ENCODE measurements at places on chromosomes 7 and 10.

DNA sequence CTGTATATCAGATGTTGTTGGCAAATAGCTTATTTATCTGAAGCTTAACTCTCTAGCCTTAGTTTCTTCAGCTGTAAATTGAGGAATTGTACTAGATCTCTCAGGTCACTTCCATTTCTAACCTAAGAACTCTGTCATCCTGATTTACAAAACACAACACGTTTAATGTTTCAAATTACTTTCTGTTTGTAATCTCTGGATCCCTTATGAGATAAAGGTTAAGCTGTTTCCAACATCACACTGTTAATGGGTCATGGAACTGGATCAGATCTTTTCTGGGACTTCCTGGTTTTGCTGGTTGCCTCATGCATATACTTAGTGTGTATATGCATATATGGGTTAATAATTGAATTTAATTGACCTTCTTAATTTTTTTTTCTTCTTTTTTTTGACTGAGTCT is 9.9 kb downstream of the SAMD8 start:
- DNase-seq: no peak

DNA sequence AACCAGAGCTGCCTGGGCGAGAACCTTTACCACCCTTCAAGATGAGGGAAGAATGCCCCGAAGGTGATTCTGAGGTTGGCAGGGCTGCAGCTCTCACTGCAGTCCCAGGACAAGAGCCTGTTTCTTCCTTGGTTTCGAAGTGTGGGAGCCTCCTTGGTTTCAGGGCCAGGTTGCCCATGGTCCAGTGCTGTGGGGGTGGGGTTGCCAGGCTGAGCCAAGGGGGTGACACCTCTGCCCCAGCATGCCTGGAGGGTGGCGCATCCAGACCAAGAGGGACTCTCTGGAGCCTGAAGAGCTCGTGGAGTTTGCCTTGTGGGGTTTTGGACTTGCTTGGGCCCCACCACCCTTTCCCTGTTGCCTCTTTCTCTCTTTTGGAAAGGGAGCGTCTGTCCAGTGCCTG is 41.3 kb downstream of the WDR37 start:
- DNase-seq: no peak

GRCh38 chr10:111335826-111336225 is 259.0 kb downstream of the ADRA2A start:
- DNase-seq: no peak

GRCh38 chr7:64625114-64626082 is 40.5 kb upstream of the ZNF107 start:
- DNase-seq: no peak

GRCh38 chr7:44533301-44534055 is 7.7 kb downstream of the NPC1L1 start:
- DNase-seq: no peak

DNA sequence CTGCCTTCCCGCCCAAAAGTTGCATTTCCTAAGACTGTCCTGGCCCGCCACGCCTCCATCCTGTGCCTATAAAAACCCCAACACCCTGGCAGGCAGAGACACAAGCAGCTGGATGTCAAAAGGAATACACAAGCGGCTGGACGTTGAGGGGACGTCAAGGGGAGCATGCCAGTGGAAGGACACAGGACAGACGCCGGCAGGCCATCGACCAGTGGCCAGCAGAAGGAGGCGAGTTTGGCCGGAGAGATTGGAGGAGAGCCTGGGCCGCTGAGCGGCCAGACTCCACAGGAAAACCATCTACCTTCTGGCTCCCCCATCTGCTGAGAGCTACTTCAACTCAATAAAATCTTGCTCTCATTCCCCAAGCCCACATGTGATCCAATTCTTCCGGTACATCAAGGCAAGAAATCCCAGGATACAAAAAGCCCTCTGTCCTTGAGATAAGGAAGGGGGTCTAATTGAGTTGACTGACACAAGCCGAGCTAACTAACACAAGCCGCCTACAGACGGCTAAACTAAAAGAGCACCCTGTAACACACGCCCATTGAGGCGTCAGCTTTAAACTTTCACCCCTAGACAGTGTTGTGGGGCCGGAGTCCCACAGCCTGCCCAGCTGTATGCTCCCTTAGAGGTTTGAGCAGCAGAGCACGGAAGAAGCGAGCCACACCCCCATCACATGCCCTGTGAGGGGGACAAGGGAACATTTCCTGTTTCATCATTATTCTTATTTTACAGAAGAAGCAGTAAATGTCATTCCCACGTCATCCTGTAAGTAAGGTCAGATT is 150.3 kb upstream of the PHYHIPL start:
- no peak for DNase-seq

- DNase-seq: no peak
Observed at GRCh38 chr10:1410469-1411395, 326.6 kb downstream of the ADARB2 start.

GRCh38 chr7:25753837-25754236 is 398.2 kb upstream of the NFE2L3 start:
- no peak for DNase-seq

DNA sequence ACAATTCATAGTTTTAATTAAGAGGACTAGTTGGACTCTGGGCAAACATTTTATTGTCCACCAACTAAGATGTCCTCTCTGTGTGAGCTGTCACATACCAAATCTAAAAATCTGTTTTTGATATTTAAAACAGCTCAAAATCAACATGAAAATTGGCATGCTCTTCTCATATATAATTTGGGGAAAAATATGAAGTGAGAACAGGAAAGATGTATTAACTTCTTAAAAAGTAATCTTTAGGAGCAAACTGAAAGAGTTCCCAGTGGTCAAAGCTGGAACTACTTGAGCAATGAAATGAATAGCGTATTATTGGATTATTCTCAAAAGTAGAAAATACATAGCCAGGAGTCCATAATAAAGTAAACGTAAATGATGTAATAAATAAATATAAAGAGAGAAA is 147.2 kb downstream of the DYNC1I1 start:
- DNase-seq: no peak

GRCh38 chr7:105773030-105773460 is 103.4 kb downstream of the ATXN7L1 start:
- DNase-seq: no peak

DNA sequence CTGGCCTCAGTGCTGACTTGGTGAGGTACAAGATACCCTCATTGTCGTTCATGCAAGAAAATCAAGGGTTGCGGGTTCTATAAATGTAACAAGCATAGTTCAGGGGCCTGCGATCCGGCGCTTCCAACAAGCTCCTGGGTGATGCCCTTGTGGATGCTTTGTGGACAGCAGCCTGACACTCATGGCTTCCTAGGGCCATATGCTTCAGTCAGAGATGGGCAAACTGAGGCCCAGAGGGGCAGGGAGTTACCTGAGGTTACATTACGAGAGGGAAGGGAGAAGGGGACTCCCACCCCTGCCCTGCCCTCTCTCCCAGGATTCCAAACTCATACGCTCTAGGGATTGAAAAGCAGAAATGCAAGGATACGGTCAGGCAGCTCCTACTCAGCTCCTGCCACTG is 296.3 kb upstream of the ZMIZ1 start:
- DNase-seq: no peak

- DNase-seq: no peak
Observed at GRCh38 chr7:158487631-158488151, 99.9 kb downstream of the PTPRN2 start.

- no peak for DNase-seq
Observed at GRCh38 chr10:24394461-24395190, 185.7 kb downstream of the KIAA1217 start.

DNA sequence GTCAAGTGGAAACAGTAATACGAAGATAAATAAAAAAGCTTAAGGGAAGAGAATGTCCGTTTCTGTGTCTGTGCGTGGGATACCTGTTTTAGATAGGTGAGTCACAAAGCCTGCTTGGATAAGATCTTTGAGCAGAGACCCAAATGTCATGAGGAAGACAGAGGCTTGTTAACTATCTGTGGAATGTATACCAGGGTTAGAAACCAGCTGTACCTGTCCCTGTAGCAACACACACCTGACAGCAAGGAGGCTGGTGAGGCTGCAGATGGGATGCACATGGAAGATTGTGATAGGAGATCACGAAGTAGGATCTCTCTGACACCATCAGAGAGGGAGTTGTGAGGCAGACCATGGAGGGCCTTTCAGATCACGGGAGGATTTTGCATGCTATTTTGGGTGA is 105.3 kb downstream of the ARHGAP21 start:
- DNase-seq: no peak

DNA sequence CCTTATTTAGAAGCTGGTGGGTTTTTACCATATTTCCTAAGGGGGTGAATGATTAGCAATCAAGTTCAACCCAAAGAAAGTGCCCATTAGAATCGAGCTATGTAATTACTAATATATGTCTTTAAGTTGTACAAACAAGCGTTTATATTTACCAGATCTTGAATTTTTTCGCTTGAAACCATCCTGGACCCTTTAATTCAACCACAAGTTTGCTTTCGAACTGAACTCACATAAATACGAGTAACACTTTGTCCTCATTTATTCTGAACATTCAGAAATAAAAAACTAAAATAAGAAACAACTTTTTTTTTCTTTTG is 1.5 kb downstream of the SRI start:
- DNase-seq: no peak

GRCh38 chr10:126017961-126018560 is 121.7 kb downstream of the FANK1 start:
- no peak for DNase-seq

- DNase-seq: no peak
Observed at GRCh38 chr10:79275431-79275851, 71.8 kb upstream of the PPIF start.

DNA sequence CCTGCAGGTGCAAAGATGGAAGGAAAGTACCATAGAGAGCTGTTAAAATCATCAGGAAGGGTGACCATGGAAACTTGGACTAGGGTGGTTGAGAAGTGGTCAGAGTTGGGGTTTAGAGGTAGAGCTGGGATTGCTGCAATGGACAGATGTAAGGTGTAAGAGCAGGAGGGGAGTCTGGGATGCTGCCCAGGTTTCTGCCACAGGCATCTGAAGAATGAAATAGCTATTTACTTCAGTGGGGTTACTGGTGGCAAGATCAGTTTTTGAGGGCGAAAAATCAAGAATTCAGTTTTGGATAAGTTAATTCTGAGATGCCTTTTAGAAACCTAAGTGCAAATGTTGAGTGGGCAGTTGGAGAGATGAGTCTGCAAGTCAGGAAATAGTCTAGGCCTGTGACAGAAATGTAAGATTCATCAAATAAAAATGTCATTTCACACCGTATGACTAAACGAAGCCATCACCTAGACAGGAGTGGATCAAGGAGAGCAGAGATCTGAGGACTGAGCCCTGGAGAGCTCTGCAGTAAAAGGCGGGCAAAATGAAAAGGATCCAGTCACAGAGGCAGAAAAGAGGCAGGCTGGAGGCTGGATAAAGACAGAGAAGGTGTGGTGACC is 22.7 kb upstream of the TOMM7 start:
- DNase-seq: no peak

GRCh38 chr10:90856964-90857634 is 740 bp downstream of the HTR7 start:
- no peak for DNase-seq

- DNase-seq: no peak
Observed at GRCh38 chr7:4871930-4872675, 10.3 kb upstream of the PAPOLB start.

DNA sequence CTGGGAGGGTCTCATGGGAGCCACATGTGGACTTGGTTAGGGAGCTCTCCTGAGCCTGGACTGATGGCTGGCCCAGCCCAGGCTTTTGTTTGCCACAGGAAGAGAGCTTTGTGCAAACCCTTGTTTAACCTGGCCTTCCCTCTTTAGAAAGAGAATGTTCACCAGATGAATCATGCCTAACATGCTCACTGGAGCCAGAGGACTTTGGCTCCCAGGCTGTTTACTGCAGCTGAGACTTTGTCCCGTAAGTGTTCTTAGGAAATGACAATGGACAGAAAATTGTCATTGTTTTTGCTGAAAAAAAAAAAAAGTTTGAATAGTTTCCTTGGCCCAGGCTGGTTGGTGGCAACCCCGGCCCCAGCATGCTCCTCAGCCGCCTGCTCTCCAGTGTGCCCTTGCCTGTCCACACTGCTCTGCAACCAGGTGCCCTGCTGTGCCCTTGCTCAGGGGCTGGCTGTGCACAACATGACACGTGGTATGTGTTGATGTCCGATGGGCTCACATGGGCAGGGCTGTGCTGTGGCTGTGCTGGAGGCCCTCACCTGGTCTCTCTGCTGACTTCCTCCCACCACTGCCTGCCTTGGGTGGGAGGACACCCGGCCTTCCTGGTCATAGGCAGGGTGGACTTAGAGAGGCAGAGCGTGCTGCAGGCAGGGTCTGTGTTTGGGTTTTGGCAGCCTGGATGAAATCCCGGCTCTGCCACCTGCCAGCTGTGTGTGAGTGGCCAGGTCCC is 215.3 kb upstream of the ZNF32 start:
- DNase-seq: no peak

DNA sequence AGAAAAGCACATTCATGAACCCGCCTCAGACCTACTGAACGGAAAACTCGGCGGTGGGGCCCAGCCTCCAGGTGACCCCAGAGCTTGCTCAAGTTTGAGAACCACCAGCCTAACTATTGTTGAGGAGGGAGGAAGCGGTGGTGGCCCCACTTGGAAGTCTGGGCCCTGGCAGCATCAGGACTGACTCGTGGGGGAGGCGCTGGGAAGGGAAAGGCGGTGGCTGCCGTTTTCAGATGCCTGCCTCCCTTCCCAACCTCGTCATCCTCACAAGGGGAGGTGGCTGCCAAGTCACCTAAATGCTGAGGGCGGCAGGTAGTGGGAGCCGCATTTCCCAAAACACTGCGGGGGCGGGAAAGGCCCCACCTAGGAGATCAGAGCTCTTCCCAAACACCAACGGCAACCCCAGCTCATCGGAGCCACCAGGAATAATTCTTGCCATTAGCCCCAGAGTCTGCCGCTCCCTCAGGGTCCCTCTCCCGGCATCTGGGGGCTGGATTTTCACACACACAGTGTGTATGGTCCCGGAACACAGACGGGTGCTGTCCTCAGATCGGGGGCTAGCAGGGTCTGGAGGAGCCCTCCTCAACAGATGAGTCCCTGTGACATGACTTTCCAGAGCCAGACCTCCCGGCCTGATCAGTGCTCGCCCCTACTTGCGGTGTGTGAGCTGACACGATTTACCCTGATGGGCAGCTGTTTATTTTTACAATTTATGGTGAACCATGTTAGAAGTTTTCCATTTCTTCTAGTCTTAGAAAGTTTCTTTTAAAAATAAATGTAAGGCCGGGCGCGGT is 31.3 kb downstream of the PRKAG2 start:
- no peak for DNase-seq

DNA sequence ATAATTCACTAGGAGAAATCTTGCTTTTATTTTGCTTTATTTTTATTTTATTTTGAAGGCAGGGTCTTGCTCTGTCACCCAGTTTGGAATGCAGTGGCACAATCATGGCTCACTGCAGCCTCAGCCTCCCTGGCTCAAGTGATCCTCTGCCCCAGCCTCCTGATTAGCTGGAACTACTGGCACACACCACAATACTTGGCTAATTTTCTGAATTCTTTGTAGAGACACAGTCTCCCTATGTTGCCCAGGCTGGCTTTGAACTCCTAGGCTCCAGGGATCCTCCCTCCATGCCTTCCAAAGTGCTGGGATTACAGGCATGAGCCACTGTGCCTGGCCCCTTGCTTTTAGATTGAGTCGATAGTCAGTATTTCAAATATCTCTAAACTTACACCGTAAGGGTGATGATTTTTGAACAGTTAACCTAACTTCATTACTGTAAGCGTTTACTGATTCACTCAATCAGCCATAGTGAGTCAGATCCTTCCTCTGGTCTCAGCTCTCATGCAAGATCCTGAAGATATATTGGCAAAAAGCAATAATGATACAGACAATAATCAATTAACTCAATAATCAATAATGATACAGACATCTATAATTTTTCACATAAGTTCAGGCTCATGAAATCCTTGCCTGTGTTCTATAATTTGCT is 239.5 kb downstream of the KIAA1217 start:
- DNase-seq: no peak
